ENCODE measurements at places on chromosomes 2 and 18. TPM values are rescaled to one million over a fixed set of nuclear protein-coding genes. Genes with fewer than 3 reads are reported as not detected.

DNA sequence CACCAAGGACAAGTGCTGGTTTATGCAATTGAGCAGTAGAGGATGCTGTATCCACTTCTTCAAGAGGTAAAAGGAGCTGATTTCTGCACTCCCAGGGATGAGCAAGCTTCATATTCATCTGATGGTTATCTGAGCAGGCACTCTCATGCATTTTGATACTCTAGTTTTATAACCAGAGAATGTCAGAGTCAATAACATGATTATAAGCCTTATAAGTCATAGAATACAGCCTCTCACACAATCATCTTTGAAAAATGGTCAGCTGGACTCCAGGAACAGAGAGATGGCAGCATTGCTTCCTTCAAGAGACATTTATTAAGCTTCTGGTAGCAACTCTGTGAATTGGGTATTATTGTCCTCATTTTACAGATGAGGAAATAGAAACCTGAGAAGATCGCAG is 167.1 kb downstream of the SLC8A1 start:
- no peak for DNase-seq

DNA sequence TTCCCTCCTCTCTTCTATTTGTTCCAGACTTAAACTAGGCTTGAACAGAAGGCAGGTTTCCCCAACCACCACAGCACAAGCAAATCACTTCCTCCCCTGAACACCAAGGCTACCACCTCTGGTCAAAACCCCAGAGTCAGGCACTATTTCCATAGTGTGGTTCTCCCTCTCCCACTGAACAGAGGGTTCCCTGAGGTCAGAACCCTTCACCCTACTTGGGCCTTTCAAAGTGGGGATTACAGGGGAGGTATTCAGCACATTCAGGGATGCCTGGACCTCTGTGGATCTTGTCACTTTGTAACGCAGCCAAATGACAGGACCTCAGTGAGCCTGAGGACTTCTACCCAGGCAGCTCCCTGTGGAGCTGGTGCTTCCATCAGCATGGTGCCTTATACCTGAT is 88.7 kb downstream of the TNS1 start:
- no peak for DNase-seq

DNA sequence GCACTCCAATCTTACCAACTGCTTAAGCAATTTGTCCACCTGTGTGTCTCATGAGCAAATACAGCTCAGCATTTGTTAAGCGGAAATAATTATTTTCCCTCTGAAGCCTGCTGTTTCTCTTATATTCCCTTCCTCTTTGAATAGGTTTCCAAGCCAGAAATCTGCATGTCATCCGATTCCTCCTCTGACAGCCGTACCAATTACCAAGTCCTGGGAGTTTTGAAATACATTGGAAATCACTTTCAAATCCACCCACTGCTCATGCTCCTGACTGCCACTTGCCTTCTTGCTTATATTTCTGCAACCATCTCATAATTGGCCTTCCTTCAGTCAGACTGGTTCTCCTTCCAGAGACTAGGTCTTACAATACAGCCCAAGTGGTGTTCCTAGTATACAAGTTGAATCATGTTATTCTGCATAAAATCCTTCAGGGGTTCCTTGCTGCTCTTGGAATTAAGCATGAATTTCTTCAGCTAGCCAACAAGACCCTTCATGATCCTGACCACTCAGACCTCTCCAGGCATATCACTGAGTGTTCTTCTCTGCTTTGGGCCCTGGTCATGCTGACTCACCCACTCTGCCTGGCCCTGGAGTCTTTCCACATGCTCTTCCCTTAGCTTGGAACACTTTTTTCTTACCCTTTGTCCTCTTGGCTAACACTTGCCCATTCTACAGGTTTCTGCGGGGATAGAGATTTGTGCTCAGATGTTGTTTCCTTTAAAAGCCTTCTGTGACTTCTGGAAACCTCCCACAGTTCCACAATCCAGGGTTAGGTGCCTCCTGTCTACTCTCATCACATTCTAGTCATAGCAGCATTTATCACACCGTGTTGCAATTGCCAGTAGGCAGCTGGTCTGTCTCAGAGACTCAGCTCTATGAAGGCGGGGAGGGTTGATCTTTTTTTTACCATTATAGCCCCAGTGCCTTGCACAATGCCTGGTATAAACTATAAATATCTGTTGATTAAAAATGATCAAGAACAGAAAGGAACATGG is 157.6 kb downstream of the ARL6IP6 start:
- no peak for DNase-seq

Gene ING5
- 32.6 TPM for total RNA-seq

Gene TMX3
- total RNA-seq: 18.6 TPM

Gene RGPD6
- total RNA-seq: 20.3 TPM

Gene MAP3K19
- total RNA-seq: not detected

GRCh38 chr2:235511187-235511661 is 17.4 kb downstream of the AGAP1 start:
- DNase-seq: no peak

Gene MATN3
- 0.35 TPM for total RNA-seq

DNA sequence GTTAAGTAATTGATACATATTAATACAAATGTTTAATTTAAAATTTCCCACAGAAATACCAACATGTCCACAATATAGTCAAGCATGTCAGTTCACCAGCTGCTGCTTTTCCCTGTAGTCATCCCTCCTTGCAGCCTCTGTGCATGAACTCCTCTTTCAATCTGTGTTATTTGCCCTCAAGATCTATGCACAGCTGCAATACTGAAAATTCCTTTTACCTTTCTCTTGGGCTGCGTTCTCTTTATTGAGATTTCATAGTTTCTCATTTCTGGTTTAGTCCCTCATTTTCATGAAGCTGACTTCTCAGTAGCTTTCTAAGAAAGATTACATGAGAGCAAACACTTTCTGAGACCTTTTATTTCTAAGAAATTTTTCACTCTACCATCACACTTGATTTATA is 464.9 kb downstream of the PARD3B start:
- no peak for DNase-seq

- no peak for DNase-seq
These were observed 2.4 kb downstream of the GLI2 start for GRCh38 chr2:120738117-120738516.

Data from gastrocnemius medialis (tissue), 4 donors.